CD4-positive, alpha-beta T cell treated with Interleukin-17A for 4 hours (primary cell): ENCODE measurements at places on chromosomes 5 and 9.
A peak's percentile ranks its signal among the peaks of the same experiment; 100 is the strongest.

DNA sequence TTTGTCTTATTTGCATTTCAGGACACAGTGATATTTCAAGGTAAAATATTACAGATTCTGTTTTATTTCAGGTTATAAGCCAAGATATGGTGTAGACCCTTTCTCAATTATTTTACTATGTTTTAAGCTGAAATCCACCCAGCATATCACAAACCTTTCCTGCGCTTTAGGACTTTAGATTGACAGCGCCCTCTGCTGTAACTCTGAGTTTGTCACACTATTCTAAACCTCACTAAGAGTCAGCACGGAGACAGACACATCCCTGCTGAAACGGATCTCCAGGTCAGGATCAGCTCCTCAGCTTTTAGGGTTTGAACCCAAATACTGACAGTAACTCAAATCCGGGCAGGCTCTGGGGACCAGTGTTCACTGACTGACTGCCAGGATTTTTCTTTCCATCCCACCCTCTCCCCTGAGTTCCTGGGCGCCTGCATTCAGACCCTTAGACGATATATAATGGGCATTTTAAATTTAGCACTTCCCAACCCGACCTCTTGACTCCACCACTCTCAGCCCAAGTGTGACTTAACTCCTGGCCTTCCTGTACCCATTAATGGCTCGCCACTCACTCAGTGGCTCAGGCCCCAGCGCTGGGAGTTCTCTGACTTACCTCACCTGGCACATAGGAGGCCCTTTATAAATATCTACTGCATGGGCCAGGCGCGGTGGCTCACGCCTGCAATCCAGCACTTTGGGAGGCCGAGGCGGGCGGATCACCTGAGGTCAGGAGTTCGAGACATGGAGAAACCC is 33.5 kb downstream of the TLX3 start:
- peak; percentile 18 for DNase-seq

- no peak for DNase-seq
Observed at GRCh38 chr9:91736898-91737601, 213.0 kb downstream of the ROR2 start.

- peak; percentile 75 for DNase-seq
Observed at GRCh38 chr5:151154931-151155774, 2.4 kb downstream of the ANXA6 start.

DNA sequence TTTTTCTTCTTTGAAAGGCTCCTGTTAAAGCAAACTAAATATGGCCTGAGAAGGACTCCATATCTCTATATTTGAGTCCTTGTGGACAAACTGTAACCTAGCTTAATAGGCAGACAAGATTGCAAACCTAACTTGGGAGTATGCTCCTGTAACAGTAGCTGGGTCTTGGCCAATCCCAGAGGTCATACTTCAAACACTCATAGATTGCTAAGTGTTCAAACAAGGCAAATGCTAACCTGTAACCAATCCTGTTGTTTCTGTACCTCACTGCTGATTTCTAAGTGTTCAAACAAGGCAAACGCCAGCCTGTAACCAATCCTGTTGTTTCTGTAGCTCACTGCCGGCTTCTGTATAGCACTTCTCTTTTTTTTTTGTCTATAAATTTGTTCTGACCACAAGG is 50.6 kb upstream of the CLK4 start:
- DNase-seq = no peak

- DNase-seq = no peak
Observed at GRCh38 chr5:125152461-125153189, 406.2 kb upstream of the ZNF608 start.

GRCh38 chr5:146151970-146152369 is 30.5 kb downstream of the LARS1 start:
- no peak for DNase-seq

DNA sequence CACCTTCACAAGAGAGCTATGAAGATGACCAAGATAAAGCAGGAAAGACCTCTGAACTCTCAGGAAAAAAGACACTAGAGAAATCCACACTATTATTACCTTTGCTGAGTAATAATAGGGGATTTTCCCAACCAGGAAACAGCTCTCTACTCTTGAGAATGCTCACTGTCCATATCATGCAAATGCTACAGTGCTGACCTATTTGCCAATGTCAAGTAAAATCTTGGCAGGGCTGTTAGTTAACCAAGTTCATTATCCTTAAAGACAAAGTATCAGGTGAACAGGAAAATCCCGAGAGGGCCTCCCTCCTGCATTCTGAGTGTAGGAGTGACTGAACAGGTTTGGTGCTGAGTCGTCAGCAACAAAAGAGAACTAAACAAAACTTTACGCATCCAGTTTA is 306.6 kb downstream of the ACTL7B start:
- DNase-seq = no peak

DNA sequence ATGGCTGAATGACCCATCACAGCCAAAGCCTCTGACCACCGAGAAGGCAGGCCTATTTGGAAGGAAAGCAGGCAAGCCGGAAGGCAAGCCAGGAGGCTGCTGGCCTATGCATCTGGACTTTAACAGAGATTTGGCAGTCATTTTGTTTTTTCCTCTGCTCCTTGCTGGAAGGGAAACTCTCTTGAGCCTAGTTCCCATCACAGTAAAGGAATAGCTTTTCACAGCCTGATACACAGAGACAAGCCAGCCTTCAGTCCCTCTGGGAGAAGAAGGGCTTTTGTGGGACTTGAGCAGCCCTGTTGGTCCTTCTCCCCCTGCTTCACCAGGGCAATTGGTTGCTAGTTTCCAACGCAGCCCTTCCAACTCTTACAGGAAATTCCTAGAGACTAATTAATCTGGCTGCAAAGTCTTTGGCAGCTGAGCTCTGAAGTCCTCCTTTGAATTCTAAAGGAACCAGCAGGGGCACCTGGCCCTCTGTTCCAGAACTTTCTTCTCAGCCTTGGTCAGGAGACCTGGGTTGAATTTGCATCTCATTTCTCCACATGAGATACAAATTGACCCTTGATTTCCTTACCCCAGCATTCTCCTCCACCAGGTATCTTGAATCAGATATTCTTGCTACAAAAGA is 157.3 kb upstream of the EPB41L4A start:
- DNase-seq = no peak

GRCh38 chr5:78550891-78551290 is 97.7 kb downstream of the LHFPL2 start:
- no peak for DNase-seq

- no peak for DNase-seq
Observed at GRCh38 chr5:140607031-140607430, 25.9 kb downstream of the CD14 start.

DNA sequence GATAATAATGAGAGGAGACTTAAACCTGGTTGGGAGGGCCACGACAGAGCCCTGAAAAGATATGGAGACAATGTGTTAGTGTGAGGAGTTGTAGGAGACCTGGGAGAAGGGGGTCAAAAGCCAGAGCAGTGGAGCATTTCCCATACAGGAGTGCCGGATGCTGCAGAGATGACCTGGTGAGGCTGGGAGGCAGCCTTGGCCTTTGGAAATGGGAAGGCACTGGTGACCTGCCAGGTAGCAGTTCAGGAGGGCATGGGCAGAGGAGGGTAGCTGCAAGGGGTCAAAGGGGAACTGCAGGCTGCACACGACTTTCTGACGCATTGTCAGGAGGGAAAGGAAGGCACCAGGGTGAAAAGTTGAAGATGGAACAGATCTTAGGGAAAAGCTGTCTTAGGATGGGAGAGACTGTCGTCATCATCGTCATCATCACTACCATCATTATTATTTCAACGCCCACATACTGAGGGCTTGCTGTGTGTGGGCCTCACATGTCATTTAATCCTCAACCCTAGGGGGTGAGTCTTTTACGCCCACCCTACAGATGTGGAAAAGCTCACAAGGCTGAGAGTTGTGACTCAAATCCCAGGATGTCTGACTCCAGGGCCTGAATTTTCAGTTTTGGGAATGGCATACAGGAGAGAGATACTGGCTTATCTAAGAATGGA is 13.3 kb downstream of the ARAP3 start:
- DNase-seq = no peak

DNA sequence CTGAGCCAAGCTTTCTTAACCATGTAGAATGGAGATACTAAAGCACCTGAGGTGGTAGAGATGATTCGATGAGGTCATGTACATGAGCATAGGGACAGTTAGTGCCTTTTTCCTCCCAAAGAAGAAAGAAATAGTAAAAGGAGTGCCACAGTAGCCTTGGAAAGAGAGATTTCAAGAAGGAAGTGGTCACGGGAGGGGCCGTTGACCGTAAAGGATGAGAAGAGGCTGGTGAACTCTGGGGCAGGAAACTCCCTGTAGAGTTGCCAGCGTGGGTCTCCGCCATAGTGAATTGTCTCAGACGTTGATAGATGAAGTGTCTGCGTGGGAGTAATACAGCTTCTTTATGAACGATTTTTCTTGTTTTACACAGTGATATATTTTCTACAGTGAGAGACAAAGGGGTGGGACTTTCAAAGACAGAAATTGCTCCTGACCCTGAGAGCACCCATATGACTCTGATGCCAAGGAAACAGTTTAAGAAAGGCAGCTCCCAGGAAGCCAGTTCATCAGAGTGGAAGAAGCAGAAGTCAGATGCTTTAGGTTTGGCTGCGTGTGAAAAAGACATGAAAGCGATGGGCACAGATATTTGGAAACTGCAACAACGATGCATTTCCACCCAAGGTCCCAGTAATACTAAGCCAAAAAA is 41.3 kb downstream of the UGCG start:
- peak; percentile 60 for DNase-seq

- no peak for DNase-seq
Observed at GRCh38 chr9:127204771-127205470, 59.7 kb upstream of the GARNL3 start.

- DNase-seq = no peak
Observed at GRCh38 chr5:73946919-73947602, 321.1 kb downstream of the ARHGEF28 start.

GRCh38 chr5:119302916-119303897 is 52.6 kb upstream of the TNFAIP8 start:
- DNase-seq = no peak

- DNase-seq = no peak
Observed at GRCh38 chr9:88852794-88853193, 138.5 kb upstream of the S1PR3 start.

DNA sequence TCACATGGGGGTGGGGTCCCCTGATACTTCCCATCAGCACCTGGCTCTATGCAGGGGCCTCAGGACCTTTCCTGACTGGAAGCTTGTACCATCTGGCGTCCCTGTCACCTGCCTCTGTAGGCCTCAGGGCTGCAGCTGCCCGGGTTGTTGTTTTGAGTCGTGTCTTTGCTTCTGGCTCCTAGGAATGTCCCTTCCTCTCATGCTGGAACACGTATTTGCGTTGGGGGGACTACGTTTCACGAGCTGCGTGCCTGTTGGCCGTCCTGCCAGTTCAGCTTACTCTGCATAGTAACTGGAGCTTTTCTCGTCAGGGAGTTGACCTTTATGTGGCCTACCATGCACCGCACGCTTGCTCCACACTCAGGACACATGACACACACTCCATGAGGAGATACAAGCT is 54.9 kb upstream of the IRX4 start:
- DNase-seq = no peak

GRCh38 chr5:107217721-107218130 is 453.0 kb downstream of the EFNA5 start:
- no peak for DNase-seq

DNA sequence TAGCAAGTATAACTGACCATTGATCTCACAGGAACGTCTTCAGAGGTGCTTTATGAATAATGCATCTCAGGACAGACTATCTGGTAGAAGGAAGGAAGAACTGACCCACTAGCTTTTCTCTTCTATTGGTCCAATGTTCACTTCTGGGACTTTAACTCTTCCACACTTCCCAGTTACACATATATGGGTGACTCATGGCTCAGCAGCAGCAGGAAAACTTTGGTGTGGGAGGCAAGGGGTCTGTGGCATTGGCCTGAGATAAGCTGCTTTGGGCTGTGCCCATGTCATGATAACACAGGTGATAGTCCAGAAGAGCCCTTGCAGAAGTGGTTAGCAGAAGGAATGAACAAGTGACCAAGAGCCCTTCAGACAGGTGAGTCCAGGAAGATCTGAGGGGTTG is 148.8 kb downstream of the RAB3C start:
- DNase-seq = no peak

- DNase-seq = no peak
Observed at GRCh38 chr9:109115931-109116526, 3.7 kb downstream of the TMEM245 start.

DNA sequence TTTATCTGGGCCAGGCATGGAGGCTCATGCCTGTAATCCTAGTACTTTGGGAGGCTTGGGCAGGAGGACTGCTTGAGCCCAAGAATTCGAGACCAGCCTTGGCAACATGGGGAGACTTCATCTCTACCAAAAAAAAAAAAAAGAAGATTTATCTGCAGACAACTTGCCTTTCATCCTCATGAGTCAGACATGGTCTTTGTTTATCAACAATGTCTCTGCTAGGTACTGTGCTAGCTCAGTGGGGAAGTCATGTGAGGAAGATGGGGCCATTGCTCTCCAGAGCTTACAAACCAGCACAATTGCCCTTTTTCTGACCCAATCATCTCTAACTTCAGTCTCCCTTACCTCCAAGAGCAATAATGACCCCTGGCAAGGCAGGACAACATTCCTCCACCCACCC is 1.6 kb downstream of the URM1 start:
- no peak for DNase-seq

DNA sequence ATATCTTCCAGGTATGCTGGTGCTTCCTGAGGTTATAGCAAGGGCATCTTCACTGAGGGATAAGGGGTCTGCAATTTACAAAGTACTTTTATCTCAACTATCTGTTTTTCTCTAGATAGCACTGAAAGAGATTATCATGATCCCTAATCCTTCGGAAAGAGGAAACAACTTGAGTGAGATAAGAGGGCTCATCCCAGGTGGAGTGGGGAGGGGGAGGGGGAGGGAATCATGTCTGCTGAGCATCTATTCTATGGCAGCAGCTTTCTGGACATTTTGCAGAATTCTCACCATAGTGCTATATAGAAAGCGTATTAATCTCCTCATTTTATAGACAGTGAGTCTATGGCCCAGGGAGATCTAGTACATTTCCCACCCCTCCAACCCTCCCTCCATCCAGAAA is 5.9 kb downstream of the TNFSF15 start:
- no peak for DNase-seq

DNA sequence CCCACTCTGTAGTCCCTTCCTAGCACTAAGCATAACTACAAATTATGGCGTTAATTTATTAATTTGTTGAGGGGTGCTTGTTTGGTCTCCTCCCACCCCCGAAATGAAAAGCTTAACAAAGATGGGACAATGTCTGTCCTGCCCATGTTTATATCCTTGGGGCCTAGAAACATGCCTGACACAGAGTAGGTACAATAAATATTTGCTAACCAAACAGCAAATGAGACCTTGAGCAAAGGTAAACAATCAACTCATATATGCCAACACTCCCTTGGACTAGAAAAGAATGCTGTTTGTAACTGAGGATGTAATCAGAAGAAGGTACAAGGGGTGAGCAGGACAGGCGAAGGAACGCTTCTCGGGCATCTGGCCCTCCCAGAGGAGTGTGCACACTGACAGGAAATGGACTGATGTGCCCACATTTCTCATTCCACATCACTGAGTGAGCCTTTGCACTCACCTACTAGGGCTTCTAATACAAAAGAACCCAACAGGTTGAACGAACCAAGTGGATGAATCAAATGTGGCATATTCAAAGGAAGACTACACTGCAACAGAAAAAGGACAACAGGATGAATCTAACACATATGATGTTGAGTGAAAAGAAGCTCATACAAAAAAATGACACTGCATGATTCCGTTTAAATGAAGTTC is 66.8 kb downstream of the MED27 start:
- no peak for DNase-seq

GRCh38 chr5:91312698-91313097 is 70.4 kb downstream of the ARRDC3 start:
- no peak for DNase-seq

- no peak for DNase-seq
Observed at GRCh38 chr9:1522219-1522767, 472.1 kb downstream of the DMRT2 start.

- no peak for DNase-seq
Observed at GRCh38 chr5:83507431-83507830, 35.9 kb downstream of the VCAN start.
